ENCODE measurements at places on chromosomes 4 and X.

DNA sequence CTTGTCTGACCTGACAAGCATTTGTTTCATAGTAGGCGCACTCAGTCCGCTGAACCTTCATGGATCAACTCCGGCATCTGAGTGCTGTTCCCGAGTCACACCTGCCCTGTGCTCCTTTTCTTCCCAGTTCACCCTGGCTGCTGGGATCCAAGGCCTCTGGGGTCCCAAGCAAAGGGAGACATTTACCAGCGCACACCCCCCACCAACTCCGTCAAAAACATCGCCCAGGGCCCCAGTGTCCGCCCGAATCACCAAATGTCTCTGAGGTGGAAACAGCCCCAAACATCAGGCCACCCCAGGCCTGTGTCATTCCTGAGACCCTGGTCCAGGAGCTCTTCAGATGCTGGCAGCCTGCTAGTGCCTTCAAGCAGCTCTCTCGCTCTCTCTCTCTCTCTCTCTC is 5.1 kb downstream of the BLOC1S4 start:
- DNase-seq = no peak

DNA sequence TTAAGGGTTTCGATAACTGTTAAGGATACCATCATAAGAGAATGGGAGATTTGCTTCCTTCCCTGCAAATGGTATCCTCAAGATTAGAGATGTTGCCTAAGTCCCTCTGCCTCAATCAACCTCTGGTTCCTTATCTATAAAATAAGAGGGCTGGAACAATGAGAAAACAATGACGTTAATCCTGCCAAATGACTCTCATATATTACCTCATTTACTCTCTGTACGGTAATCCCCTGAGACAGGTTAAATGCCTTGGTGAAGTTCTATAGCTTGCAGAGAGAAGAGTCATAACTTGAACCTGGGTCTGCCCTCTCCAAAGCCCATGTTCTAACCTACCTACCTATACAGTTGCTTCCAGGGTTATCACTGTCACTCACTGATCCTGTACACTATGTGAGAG is 100.2 kb upstream of the OTUD4 start:
- DNase-seq = no peak

- peak; percentile 76 for DNase-seq
These were observed 4.8 kb downstream of the NOP14 start for GRCh38 chr4:2958446-2958845.

GRCh38 chrX:116277351-116278225 is 107.0 kb downstream of the AGTR2 start:
- no peak for DNase-seq

DNA sequence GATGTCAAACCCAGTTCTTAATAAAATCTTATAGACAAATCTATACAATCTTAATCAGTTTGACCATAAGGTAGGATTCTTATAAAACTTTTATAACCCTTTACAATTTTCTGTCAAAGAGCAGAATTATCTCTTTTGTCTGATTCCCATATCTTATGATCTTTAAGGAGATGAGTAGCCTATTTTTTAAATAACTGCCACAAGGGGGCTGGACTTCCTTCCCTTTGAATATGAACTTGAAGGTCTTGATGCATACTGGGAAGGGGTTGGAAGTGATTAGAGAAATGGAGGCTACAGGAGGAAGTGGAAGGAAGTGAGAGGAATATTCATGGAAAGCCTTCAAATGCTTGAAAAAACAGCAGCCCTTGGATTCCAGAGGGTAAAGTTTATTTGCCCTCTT is 111.1 kb downstream of the APOOL start:
- no peak for DNase-seq

GRCh38 chrX:123138473-123138872 is 45.6 kb upstream of the GRIA3 start:
- DNase-seq = no peak

- no peak for DNase-seq
These were observed 116.5 kb upstream of the IQCM start for GRCh38 chr4:149932188-149932587.

DNA sequence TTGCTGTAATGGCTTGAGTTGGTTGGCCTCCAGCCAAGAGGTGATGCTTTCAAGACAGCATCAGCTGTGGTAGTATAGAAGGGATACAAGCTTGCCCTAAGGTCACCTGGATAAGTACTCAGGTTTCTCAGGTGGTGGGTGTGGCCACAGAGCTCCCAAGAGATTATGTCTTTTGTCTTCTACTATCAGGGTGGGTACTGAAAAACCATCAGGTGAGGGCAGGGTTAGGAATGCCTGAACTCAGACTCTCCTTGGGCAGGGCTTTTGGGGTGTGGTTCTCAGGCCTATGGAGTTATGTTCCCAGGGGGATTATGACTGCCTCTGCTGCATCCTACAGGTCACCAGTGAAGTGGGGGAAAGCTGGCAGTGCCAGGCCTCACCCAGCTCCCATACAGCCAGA is 654.6 kb upstream of the GALNT7 start:
- no peak for DNase-seq

- no peak for DNase-seq
These were observed 88.3 kb downstream of the EVC2 start for GRCh38 chr4:5619913-5620625.

DNA sequence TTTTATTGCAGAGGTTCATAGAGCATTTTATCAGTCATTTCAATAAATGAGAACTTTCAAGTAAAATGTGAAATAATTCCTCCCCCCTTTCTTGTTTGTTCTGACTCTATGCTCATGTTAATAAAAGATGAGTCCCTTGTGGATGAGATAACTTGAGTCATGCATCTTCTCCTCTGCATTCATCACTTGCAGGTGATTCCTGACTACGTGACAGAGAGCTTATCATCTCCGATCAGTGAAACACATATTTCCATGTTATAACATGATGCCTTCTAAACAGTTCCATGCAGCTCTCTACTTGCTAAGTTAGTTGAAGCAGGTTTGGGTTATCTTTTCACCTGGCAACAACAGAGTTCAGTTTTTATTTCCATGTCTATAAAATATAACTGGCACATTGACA is 160.1 kb upstream of the ANKRD50 start:
- no peak for DNase-seq

DNA sequence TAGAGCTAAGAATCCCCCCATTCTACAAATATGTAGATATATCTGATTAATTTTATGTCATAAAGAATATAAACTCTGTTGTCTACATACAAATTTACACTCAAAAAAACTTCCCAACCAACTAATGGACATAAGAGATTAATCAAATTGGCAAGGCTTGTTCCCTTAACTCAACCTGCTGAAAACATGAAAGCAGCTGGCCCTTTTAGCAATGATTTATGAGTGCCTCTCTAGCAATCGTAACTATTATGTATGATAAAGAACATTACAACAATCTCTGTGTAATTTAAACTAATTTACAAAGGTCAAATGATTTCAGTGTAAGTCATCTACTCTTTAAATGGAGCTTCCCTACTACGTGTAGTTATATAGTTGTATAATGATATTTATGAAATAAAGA is 83.1 kb upstream of the FTHL17 start:
- DNase-seq = no peak

GRCh38 chr4:38396845-38397547 is 267.0 kb upstream of the KLF3 start:
- DNase-seq = no peak

DNA sequence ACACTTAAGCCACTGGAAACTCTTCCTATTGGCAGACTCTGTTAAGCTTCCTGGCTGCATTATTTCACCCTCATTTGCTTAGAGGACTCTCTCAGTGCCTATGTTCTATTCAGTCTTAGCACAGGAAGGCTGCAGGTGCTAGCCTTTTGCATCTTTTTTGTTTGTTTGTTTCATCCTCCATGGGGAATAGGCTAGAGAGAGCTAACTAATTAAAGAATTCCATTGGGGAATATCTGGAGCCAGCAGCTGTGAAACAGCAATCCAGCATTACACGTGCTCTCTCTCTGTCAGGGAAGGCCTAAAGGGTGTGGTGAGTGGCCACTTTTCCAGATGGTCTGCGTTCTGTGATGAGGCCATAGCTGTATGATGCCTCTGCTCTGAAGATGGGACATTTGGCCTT is 633.6 kb downstream of the SPRY1 start:
- DNase-seq = no peak

- DNase-seq = no peak
These were observed 9.0 kb downstream of the SEC24D start for GRCh38 chr4:118826723-118827444.

DNA sequence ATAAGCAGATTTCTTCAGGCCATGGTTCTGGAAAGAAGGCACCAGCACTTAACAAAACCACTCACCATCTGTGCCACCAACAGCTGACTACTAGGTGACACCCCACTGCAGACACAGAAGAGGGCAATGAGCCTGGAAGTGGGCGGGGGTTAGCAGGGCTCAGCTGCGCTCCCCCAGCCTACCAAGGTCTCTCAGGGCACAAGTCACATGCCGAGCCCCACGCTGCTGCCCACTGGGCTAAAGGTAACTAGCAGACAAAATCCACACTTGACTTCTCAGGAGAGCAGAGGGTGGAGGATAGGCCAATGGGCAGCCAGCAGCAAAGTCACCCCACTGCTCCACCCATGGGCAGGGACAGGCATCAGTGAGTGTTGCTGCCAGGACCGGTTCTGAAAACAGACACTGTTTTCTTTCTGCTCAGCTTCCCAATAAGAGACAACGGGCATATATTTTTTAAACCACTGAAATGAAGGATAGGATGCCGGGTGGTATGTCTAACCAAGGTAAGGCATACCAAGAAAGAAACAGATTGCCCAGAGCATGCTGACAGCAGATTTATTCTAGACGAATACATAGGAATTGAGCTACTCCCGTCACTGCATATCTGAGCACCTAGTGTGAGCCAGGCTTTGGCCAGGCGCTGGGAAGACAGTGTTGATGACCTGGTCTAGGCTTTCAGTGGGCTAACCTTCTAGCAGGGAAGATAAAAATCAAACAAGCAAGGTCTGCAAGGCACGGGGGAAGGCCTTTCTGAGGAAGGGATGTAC is 20.1 kb downstream of the ACSL1 start:
- DNase-seq = peak; percentile 59

DNA sequence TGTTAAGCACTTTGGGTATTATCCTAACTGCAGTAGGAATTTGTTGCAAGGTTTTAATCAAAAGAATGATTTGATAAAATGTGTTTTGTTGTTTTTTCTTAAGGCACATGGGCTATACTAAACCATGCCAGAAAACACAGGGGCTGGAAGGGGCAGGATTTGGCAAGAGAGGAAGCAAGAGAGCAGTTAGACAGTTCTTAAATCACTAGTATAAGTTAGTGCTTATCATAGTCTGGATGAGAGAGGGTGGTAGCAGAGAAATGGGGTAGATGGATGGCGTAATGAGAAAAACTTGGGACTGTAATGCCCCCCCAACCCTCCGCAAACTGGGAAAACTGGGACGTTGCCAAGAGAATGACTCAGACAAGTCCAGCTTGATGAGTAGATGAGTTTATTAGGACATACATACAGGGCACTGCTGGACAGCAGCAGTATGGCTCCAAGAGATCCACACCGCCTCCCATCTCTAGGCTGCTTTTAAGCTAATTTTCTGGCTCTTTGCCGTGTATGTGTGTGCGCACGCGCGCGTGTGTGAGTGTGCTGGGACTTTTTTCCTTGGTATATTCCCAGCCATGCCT is 151.5 kb downstream of the PDLIM5 start:
- DNase-seq = no peak

GRCh38 chrX:82912382-82912781 is 595.7 kb upstream of the POU3F4 start:
- no peak for DNase-seq

DNA sequence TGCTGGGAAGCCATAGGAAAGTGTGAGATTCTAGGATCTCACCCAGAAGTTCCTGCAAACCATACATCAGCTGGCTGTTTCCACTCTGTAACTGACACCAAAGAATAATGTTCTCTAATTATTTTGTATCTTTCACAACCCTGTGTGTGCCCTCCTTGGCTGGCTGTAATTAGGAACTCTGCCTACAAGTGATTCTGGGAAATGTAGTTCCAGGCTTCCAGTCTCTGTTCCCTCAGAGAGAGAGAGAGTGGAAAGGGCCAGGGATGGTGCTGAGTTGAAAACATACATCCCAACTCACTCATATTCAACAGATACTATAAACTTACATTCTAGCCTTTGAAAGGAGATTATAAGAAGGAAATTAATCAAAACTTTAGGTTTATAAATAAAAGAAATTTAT is 57.5 kb upstream of the C1QTNF7 start:
- no peak for DNase-seq

DNA sequence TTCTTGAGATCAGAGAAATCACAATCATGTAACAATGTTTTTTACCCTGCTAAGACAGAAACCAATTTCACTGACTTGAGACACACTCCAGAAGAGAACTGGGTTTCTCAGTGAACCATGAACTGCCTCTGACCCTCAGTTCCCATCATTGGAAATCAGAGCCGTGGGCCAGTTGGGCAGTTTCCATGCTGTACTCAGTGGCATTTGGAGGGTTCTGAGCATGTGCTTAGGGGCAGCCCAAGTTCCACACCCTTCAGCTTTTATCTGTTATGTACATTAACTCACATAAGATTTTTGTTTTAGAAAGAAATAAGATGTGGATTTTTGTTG is 77.9 kb downstream of the BTC start:
- DNase-seq = no peak

- DNase-seq = no peak
These were observed 477.0 kb downstream of the INPP4B start for GRCh38 chr4:142369141-142369540.

GRCh38 chr4:31272331-31273061 is 552.3 kb downstream of the PCDH7 start:
- no peak for DNase-seq

DNA sequence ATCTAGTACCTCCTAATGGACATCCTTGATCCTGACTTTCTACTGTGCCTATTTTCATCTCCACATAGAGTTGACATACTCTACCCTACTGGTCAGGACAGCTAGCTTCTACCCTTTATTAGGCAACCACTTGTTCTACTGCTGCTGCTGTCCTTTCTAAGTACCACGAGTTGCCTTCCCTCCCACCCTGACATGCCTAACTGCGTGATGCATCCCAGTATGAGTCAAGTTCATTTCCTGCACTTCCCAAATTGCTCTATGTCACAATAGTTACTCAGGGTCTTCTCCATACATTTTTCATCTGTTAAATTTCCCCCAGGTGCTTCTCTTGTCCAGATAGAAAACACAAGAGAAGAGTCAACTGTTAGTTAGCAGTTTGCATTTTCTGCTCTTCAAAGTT is 133.4 kb downstream of the TBC1D19 start:
- DNase-seq = no peak

GRCh38 chr4:183200453-183200852 is 101.4 kb downstream of the WWC2 start:
- DNase-seq = no peak

- no peak for DNase-seq
These were observed 66.6 kb upstream of the HS3ST1 start for GRCh38 chr4:11495291-11495690.

DNA sequence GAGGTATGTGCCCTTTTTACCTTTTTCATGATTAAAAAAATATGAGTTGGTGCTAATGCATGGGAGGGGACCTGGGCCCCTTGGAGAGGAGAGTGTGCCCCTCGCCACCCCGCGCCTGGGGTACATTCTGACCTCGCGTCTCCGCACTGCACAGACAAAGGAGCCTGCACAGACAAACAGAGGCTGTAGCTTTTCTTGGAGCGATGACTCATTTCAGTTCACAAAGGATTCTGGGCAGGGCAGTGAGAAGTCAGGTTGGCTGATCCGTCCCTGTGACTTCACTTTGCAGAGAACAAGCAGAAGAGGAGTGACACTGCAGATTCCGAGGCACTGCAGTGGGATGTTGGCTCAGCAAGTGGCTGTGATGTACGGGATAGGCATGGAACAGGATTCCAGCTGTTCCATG is 82.9 kb downstream of the STOX2 start:
- DNase-seq = peak; percentile 97

- DNase-seq = peak; percentile 76
These were observed 968 bp upstream of the NELFA start for GRCh38 chr4:2009651-2010233.

GRCh38 chr4:38523524-38524448 is 140.2 kb upstream of the KLF3 start:
- no peak for DNase-seq
